ENCODE measurements at places on chromosomes 16 and 17. TPM values are rescaled to one million over a fixed set of nuclear protein-coding genes. Genes with fewer than 3 reads are reported as not detected.

Gene CDRT4
- total RNA-seq, result not detected

Gene UBFD1
- total RNA-seq, result 94.4 TPM

Gene ZG16B
- 16.1 TPM for total RNA-seq

Gene GFAP
- total RNA-seq, result 0.46 TPM

Gene SLC38A7
- total RNA-seq, result 21.6 TPM

Gene SAT2
- total RNA-seq, result 5.4 TPM

Gene ELMO3
- 57.4 TPM for total RNA-seq

Gene CDH15
- not detected for total RNA-seq

All from HT-29 (cell line).